SJSA1 (cell line): ENCODE measurements at places on chromosomes 11 and 22.
A peak's percentile ranks its signal among the peaks of the same experiment; 100 is the strongest.

- peak; percentile 30 for DNase-seq
Measured at GRCh38 chr11:24496736-24497725, at the start of gene LUZP2. TSS of gene LUZP2 (plus strand) at chr11:24497053.

DNA sequence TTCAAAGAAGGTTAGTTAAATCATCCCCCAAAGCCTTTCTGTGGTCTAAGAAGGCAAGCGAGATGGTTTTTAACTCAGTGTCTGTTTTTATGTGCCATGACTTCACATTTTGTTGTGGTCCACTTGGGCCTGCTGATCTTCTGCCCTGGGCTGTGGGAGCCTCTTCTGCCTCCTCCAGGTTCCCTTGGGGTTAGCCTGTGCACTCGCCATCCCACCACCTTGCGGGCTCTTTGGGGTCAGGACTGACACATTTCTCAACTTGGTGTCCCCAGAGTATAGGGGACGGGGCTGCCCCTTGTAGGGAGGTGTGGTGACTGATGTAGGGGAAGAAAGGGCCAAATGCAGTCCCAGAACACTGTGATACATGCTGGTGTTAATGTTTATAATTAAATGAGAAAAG is 207.0 kb downstream of the TBC1D22A start:
- no peak for DNase-seq

GRCh38 chr22:29328055-29328454 is 12.6 kb upstream of the RASL10A start:
- DNase-seq = no peak

DNA sequence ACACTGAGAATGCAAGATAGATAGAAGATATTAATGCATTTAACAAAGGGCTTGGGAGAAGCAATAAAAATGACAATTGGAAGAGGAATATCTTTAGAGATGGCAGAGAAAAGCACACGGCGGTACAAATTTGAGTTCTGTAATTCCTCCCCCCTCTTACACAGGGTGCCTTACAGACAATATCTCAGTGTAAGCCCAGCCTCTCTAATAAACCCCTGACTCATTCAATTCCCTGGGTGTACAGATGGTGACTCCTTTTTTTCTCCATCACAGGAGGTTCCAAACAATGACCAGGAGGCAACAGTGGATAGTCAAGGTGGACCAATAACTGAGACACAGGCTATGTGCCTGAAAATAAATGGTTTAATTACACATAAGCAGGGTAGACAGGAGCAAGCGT is 598.6 kb downstream of the OPCML start:
- DNase-seq = no peak

- no peak for DNase-seq
Measured at GRCh38 chr22:24726848-24727217, 47.7 kb downstream of the PIWIL3 start.

GRCh38 chr22:17675584-17675983 is 37.0 kb downstream of the BCL2L13 start:
- no peak for DNase-seq
